Hematopoietic multipotent progenitor cell treated with erythropoietin and hydrocortisone succinate and interleukin-3 and kit ligand, for 4 days (in vitro differentiated cells): ENCODE measurements at places on chromosomes 13 and 19.

- DNase-seq, result peak; percentile 32
Measured at GRCh38 chr13:39417131-39417530, 185.9 kb downstream of the LHFPL6 start.

GRCh38 chr19:37342753-37343152, 28.1 kb upstream of the ZNF527 start:
- DNase-seq, result no peak

GRCh38 chr13:84609716-84610115, 727.4 kb upstream of the SLITRK1 start:
- no peak for DNase-seq

- DNase-seq, result no peak
Measured at GRCh38 chr13:103965506-103966243, 899.5 kb upstream of the SLC10A2 start.

GRCh38 chr13:93388701-93389100, 162.1 kb downstream of the GPC6 start:
- DNase-seq, result no peak
